ENCODE measurements at places on chromosomes 2 and 18.

DNA sequence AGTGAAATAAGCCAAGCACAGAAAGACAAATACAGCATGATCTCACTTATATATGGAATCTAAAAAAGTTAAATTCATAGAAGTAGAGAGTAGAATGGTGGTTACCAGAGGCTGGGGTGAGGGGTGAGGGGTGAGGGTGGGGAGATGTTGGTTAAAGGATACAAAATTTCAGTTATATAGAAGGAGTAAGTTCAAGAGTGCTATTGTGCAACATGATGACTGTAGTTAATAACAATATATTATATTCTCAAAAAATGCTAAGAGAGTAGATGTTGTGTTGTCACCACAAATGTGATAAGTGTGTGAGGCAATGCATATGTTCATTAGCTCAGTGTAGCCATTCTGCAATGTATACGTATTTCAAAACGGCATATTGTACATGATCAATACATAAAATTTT, 26.4 kb upstream of the GULP1 start:
- DNase-seq: no peak

GRCh38 chr2:143577489-143577888, 448.3 kb downstream of the ARHGAP15 start:
- DNase-seq: no peak

DNA sequence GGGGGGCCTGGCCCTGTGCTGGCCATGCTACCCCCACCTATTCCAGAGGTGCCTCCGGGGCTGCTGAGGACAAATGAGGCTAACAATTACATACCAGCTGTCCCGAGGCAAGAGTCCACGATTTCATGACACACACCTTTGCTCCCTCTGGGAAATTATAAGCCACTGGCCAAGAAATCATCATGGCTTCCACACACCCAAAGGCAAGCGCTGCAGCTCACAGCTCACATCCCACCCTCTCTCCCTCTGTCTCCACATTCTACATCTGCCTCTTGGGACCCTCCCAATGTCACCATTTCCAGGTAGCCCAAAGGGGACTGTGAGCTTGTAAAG, 134.4 kb downstream of the HDAC4 start:
- DNase-seq: no peak

DNA sequence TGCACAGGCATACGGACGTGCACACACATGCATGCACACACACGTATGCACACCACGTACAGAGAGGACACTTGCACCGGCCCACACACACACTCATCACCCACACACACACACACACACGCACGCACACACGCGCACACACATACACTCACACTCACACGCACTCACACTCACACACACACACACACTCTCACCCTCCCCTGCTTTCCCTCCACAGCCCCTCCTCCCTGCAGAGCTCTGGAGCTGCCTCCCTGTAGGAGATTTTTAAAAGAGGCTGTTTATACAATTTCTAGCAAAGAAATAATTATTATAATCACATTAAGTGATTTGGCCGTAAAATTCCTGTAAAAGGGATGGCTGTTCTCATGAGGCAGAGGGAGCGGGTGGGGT, 36.5 kb upstream of the SNED1 start:
- DNase-seq: no peak

DNA sequence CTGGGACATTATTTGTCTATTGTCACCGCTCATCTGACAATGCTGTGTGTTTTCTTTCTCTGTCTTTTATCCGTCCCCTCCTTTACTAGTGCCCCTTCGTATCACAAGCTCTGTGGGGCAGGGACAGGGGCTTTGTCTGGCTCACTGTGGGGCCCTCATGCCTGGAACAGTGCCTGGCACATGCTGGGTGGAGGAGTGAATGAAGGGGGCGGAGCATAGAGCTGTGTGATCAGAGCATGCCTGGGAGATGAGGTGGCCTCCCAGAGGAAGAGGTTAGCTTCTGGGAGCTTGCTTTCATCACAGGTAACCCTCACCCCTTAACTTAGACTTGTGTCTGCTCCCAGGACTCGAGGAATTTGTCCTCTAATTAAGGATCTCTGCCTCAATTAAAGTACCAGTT, 16.4 kb downstream of the MTCL1 start:
- DNase-seq: no peak

DNA sequence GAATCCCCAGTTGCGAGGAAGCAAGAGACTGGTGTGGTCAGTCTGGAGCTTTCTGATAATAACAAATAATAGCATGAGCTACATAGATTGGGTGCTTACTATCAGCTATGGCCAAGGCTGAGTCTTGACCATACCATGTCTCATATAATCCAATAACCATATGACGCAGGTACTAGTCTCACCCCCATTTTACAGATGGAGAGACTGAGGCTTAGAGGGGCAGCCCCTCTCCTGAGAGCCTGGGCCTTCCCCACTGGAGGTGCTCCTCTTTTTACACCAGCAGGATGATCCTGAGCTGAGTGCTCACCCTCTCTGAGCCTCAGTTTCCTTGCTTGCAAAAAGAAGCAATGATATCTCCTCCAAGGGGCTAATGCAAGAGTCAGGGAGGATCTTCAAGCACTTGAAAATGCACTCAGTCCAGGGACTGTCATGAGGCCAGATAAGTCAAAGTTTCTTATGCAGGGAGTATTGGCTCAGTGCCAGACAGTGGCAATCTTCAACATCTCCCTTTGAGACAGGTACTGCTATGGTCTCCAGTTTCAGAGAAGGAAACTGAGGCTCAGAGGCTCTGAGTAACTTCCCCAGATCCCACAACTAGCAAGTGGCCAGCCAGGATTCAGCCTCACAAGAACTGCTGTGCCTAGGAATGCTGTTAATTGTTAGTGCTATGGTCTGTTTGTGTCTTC, 149.7 kb downstream of the TFCP2L1 start:
- DNase-seq: no peak

DNA sequence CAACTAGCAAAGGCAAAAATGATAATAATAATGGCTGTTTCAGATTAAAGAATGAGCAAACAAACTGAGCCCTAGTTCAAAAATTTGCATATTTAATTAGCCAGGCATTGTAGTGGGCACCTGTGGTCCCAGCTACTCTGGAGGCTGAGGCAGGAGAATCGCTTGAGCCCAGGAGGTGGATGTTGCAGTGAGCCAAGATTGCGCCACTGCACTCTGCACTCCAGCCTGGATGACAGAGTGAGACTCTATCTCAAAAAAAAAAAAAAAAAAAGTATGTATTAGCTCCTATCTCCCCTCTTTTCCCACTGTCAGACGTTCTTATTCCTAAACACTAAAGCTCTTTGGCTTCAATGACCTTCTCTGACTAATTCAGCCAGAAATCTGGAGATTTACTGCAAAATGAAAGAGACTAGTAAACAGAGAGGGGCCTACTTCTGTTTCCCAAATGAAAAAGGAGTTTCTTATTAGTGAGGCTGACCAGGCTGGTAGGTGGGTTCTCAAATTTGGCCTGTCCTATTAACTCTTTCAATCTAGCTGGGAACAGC, 3.9 kb upstream of the SRBD1 start:
- DNase-seq: no peak

GRCh38 chr2:9897331-9897737, 54.1 kb downstream of the TAF1B start:
- DNase-seq: no peak

DNA sequence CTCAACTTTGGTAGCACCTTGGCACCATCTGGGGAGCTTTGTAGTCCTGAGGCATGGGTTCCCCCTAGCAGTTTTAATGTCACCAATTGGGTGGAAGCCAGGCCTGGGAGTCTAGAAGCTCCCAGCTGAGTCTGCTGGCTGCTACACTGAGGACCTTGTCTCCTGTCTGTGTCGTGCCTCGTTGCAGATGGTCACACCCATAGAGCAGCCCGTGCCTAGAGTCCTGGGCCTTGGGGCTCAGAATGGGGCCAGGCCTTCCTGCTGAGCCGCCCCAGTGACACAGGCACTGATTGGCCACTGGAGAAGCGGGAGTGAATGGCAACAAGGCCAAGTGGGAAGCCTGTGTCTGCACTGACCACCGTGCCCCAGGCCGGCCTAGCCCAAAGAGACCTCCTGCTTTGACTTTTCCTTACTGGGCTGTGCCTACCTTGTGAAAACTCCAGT, 113.2 kb downstream of the SH3RF3 start:
- DNase-seq: no peak

DNA sequence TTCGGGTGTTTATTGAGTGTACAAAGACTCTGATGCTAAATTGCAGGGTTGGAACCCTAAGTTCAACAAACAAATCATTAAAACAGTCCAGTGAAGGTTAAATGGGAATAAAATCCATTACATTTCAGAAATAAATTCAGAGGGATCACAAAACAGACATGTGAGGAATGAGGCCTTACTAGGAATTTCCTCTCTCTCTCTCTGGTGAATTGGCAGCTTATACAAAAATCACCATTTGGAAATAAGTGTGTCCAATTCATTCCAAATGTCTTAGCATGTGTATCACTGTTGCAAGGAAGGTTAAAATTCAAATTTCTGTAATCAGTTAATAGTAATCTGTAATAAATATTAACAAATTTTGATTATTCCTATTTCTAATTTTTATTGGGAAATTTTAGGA, 228.6 kb upstream of the PXDN start:
- DNase-seq: peak; percentile 79

DNA sequence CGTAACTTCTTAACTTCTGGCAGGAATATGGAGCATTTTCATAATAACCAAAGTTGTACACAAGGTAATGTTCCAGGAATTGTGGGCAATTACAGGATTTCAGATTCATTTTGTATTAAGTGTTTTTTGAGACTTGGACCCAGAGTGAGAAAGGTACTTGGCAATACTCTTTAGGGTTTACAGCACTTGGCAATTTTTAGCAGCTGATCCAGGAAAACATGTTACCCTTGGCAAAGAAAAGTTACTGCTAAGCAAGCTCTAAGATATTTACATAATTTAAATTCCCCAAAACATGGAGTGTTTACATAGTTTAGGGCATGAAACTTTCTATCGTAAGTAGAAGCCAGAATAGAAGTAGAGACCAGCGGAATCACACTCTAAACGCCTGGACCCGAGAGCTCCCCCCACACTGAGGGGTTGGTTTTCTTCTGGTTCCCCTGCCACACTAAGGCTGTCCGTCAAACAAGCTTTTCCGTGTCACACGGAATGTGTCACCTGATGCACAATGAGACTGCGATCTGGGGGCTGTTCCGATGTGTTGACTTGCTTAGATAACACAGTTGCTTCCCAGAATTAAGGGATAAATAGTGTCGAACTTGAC, 177.1 kb downstream of the PTGR3 start:
- DNase-seq: no peak

DNA sequence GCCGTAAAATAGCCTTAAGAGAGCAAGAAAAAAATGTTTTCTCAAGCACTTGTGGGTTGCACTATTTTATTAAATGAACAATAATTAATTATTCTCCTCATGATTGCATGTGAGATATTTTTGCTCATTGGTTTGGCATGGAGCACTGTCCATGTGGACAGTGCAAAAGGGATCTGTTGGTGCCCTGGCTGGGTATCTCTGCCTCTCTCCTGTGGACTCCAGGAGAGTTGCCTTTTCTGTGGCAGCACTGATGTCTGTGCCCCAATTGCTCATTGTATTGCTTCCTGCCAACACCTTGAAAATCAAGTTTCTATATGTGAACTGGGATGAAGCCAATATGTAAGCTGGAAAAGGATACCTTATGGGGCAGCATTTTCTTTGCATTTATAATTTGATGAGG, 131.7 kb downstream of the SETBP1 start:
- no peak for DNase-seq

DNA sequence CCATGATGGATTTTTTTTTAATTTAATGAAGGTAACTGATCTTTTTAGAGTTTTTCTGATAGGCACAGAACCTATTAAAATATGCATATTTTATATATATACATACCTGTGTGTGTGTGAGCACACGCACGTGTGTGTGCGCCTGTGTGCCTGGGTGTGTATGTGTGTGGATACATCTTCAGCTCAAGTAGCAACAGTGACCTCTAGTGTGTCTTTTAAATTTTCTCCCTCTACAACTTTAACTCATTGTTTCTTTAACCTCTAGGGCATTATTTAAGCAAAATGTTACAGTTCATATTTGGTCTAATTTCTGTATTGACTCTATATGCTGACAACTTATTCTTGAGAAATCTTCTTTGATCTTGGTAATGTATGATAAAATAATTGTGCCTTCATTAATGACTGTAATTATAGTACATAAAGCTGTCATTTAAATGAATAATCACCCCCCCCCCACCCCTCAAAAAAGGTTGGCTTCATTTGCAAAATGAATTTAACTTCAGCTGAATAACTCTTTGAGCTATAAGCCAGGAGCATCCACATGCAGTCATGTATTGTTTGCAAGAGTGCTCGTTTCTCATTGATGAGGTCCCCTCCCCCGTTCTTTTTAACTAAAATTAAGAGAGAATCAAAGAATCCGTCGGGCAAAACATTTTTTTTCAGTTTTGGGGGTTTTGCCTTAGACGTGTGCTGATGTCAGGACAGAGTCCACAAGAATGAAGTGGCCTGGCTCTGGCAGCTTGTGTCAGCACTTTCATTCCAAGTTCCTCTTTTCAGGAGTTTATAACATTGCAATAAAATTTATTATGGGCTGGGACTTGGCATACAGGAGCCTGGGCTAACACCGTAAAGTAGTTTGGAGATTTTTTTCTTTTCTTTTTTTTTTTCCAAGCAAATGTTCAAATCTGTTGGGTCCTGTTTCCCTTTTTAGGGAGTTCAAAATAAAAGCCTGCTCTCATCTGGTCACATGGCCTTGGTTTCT, 80.0 kb downstream of the ETAA1 start:
- peak; percentile 66 for DNase-seq

DNA sequence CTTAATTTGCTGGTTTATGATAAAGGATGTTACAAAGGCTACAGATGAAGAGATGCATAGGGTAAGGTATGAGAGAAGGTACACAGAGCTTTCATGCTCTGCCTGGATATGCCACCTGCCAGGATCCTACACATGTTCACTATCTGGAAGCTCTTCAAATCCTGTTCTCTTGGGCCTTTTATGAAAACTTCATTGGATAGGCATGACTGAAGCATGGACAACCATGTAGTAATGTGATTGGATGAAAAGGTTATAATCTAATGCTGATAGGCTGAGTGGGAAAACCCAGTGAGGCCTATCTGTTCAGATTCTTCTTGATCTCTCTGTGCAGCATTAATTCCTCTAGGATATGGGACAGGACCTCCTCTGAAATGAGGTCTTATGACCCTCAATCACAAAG, 26.8 kb downstream of the HNMT start:
- DNase-seq: no peak

DNA sequence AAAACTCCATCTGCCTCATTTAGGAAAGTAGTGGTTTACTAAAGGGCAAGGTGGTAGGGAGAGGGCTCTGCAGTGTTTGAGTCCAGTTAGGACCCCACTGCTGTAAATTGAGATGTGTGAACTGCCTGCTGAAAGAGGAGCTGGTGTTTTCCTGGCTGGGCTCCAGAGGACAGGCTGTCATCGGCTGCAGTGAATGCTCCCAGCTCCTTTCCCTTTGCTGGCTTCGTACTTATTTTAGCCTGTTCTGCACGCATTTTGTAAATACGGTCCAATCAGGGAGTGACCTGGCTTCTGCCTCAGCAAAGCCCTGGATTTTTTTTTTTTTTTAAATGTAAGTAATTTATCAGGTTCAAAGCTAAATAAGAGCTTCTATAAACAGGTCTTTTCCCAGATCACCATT, 37.5 kb downstream of the SLC4A3 start:
- no peak for DNase-seq

DNA sequence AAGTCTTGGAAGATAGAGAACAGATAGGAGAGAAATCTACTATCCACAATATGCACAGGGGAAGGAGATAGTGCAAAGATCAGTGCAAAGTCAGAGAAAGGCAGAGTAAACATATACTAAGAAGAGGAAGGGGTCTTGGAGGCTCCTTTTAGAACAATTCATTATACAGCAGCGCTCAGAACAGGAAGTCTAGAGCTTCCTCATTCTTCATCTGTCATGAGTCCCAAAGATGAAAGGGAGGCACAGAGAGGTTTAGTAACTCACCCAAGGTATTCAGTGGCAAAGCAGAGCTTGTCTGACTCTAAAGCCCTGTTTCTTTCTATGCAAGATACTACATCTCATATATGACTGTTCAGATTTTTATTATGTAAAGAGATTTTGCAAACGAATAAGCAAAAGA, 1.4 kb downstream of the SP110 start:
- no peak for DNase-seq
